GM12891 (cell line): ENCODE measurements at places on chromosomes 12 and 14.

- DNase-seq, result no peak
Observed at GRCh38 chr12:27305673-27306456, 26.8 kb upstream of the BMAL2 start.

DNA sequence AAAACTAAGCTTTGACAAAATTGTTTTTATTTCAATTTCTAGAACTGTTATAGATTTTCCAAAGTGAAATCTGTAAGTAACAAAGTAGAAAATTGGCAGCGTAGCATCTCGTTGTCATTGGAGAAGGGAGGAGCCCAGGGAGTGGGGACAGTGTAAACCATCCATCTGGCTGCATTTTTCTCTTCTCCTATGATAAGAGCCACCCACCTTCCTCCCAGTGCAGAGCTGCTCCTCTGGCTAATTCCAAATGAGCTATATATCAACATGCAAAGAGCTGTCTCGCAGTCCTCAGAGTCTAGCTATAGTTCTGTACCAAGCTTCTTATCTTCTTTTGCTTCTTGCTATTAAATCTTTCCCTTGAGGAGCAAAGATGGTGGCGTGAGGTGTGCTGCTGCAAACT lies 56.6 kb downstream of the SCN8A start:
- no peak for DNase-seq

- DNase-seq, result no peak
Observed at GRCh38 chr12:123062681-123063486, 82.4 kb downstream of the ARL6IP4 start.

DNA sequence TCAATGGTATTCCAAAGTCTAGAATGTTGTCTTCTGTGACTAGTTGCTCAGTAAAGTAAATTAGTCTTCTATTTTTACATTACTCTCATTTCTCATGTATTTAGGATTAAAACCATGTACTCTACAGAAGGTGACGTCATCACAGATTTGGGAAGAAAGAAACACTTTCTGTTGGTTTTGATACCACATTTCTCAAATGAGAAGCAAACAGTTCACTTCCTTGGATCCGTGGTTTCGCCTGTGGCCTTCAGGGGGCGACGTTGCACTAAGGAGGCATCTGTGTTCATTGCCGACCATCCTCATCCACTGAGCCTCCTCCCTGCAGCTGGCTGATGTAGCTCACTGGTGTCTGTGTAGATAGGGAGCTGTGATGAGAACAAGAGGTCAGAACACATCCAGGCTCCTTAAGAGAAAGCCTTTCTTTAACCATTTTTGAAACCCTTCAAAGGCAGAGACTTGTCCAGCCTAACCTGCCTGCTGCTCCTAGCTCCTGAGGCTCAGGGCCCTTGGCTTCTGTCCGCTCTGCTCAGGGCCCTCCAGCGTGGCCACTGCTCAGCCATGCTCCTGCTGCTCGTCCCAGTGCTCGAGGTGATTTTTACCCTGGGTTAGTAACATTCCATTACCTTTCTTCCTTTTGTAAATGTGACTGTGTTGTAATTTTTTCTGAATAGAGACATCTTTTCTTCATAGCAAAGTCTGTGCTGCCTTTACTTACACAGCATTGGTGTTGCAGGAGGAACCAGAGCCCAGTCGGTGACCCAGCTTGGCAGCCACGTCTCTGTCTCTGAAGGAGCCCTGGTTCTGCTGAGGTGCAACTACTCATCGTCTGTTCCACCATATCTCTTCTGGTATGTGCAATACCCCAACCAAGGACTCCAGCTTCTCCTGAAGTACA lies 220.6 kb upstream of the OR4E1 start:
- no peak for DNase-seq

GRCh38 chr12:56271031-56271430 lies 4.3 kb downstream of the COQ10A start:
- no peak for DNase-seq

DNA sequence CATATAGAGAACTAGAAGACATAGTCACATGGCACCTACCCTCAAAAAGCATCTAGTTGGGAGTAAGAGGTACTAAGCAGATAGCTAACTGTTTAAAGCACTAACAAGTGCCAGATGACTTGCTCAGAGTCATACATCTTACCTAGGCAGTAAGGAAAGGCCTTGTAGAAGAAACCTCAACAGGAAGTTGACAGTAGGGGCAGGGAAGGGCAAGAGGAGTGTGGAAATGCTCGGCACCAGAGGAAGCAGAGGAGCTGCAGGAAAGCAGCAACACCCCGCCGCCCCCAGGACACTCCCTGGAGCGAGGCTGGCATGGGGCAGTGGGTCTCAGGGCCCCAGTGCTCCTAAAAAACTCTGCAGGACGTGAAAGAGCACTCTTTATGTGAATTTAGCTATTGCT lies 92.9 kb downstream of the PPP2R5C start:
- DNase-seq, result no peak

DNA sequence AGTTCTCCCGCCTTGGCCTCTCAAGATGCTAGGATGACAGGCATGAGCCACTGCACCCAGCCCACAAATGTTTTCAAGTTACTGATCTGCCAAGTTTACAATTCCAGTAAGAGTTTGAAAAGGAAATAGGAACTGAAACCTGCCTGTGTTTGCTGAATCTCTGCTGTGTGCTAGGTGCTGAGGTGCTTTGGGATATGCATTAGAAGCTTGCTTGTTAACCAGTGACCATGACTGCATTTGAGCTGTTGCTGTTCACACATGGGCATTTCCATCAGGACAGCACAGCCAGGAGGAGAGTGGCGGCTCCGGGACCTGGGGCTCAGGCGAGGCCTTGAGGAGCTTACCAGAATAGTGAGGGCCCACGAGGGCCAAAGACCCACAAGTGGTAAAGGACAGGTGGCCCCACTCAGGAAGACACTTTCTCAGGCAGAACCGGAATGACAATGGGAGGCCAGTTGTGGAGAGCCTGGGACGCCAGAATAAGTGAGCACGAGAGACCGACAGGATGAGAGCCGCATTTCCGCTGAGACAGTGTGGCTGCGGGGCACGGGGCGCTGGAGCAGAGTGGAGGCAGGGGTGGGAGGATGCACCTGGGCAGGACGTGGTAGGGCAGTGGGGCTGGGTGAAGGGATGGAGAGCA lies 54.5 kb upstream of the MMP17 start:
- DNase-seq, result peak; percentile 52

GRCh38 chr12:73902260-73902659 lies 635.4 kb upstream of the ATXN7L3B start:
- no peak for DNase-seq

GRCh38 chr12:123075646-123076171 lies 75.2 kb downstream of the PITPNM2 start:
- no peak for DNase-seq

DNA sequence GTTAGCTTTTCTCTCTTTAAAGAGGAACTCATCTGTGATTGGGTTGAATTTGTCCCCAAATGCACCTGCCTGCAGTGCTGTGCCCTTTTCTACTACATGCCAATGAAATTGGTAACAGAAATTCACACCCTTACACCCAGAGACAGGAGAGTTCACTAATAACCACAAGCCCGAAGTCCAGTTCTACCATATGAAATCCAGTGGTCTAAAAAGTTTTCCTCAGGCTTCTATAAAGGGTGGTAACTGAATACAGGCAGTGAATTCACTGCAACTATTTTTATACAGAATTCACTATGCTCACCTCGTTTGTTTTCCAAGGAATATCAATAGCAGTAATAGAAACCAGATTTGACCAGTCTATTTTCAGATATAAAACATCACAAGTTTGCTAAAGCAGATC lies 31.5 kb upstream of the SOS2 start:
- no peak for DNase-seq

GRCh38 chr14:103456167-103456835 lies 66.3 kb downstream of the CKB start:
- DNase-seq, result no peak

DNA sequence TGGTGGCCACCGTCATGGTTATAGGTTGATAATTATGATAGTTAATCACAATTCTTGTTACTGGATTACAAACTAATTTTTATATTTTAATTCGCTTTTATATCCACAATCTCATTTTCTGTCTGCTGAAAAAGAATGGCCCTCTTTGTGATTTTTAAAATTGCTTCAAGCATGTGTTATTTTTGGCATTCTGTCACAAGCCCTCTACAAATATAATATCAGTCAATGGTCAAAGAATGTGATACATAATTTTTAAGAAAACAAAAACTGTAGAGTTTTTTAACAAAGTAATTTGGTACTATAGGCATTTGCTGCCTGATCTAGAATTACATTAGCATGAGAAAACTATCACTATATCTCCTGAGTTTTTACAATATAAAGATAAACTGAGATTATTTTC lies 352.0 kb upstream of the TMTC1 start:
- DNase-seq, result no peak

GRCh38 chr14:76762411-76763095 lies 1.3 kb downstream of the VASH1 start:
- no peak for DNase-seq

GRCh38 chr14:89856871-89857345 lies 97.6 kb downstream of the EFCAB11 start:
- no peak for DNase-seq

GRCh38 chr14:103495854-103496253 lies 26.8 kb downstream of the CKB start:
- DNase-seq, result no peak

DNA sequence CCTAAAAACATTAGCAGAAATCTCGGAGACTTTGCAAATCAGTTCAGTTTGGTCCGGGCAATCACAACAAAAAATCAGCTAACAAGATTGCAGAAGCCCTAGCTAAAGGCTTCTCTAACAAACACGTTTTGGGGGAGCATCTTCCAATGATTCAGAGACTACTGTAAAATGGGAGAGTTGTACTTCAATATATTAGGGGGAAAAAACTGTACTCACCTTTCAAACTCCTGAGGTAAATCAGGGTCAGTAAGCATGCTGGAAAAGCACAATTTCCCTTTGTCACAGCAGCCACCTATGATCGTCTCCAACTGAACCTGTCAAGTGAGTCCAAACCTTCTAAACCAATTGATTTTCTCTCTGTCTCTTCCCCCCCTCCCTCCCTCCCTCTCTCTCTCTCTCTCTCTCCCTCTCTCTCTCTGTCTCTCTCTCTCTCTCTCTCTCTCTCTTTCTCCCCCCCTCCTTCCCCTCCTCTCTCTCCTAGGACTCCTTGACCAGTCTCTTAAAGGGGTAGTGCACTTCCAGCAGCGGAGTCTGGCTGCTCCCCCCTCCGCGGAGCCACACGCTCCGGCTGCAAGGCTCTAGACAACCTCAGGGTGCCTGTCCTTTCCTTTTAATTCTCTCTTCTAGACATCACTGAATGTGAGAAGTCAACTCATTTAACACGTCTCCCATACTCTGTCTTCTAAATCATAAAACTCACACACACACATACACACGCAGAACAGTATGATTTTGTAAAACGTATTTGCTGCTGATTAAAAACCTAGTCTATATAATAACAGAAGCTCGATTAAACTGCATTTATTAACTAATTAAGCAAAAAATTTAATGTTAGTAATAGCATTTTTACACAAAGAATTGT lies at the start of gene SOX5:
TSS of gene SOX5 (minus strand) at position 323 of the 862 bp plus-strand sequence. CDS start at position 254, 69 bp downstream.
- no peak for DNase-seq

- no peak for DNase-seq
Observed at GRCh38 chr14:26873362-26873960, 275.6 kb upstream of the NOVA1 start.

GRCh38 chr12:5913387-5913786 lies 31.7 kb downstream of the ANO2 start:
- DNase-seq, result no peak

- no peak for DNase-seq
Observed at GRCh38 chr12:56713345-56713744, 11.8 kb downstream of the NACA start.

GRCh38 chr12:130826151-130826801 lies 12.8 kb downstream of the STX2 start:
- DNase-seq, result peak; percentile 41

DNA sequence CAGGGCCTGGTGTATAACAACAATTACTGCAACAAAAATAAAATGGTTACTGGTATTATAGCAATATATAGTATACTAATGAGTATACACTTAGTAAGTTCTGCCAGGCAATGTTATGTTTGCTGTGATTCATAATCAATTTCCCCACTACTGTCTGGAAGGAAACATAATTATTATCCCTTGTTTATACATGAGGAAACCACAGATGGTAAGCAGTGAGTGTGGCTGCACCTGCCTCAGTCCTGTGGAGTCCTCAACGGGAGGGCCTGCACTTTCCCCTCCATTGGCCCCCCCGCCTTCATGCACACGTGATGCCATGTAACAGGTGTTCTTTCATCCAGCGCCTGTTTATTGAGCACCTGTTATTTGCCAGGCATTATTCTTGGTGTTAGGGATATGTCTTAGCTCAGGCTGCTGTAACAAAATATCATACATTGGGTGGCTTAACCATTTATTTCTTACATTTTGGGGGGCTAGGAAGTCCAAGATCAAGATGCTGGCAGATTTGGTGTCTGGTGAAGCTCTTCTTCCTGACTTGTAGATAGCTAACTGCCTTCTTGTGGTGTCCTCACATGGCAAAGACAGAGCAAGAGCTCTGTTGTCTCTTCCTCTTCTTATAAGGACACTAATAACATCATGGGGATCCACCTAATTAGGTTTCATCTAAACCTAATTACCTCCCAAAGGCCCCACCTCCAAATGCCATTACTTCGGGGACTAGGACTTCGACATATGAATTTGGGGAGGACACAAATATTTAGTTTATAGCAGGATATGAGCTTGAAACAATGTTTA lies 59.5 kb upstream of the CHGA start:
- no peak for DNase-seq

DNA sequence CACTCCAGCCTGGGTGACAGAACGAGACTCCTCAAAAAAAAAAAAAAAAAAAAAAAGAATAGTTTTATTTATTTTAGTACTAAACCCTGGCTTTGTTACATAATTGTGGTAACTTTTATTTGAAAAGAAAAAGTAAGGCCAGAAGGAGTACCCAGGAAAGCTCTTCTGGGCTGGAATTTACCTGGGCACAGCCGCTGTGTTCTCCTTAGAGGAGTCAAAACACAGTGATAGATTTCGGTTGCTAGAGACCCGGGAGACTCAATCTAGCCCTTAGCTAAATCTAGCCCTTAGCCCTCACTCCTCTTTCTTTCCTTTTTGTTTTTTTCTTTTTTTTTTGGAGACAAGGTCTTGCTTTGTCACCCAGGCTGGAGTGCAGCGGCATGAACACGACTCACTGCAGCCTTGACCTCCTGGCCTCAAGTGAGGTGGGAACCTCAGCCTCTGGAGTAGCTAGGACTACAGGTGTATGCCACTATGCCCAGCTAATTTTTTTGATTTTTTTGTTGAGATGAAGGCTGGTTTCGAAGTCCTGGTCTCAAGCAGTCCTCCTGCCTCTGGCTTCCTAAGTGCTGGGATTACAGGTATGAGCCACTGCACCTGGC lies 49.7 kb downstream of the SYNE2 start:
- no peak for DNase-seq

GRCh38 chr14:56794557-56795283 lies 15.6 kb downstream of the OTX2 start:
- no peak for DNase-seq
